ENCODE measurements at places on chromosomes 5 and 9.

DNA sequence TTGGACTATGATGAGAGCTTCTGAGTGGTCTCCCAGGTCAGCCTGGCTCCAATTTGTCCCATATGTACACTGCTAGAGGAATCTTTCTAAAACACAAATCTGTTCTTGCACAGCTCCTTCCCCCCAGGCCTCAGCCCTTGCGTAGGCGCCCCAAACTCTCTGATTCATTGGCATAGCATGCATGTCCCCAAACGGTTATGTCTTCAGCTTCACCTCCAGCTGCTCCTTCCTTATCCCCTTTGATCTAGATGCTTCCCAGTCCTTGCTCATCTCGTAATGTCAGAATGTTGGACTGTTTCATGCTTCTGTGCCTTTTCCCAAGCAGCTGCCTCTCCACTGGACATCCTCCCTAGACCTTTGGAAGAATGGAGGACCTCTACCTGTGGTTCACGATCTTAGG is 60.1 kb upstream of the BASP1 start:
- DNase-seq, result no peak

DNA sequence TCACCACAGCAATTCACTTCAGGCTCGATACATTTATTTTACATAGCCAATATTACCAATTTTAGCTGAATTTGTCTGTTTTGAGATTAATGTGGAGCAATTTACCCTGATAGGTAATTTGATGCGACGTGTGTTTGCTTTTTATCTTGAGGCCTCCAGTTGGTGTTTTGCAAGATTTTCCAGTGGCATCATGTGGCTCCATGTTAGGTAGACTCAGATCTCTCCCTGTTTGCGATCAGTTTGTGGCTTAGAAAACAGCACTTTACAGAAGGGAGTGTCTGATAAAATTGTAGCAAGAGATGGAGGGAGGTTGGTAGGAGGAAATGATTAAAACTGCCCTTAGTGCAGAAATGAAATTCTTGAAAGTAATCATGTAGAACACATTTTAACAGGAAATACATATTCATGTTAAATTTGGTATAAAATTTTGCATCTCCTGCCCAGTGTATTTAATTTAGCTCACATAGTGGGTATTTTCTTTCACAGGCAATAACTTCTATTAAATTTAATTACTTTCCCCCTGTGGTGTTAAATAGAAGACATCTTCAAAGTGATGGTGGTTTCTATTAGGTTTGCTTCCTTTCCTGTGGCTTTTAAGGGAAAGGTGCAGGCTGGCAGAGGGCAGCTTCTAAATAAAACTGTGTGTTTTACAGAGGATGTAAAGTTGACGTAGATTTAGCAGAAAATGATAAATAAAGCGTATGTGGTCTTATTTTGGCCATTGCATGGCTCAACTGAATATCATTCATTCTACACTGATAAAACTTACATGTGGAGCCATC is 135.8 kb downstream of the KDM4C start:
- DNase-seq, result no peak

GRCh38 chr5:159241946-159242552 is 21.0 kb upstream of the UBLCP1 start:
- DNase-seq, result no peak

DNA sequence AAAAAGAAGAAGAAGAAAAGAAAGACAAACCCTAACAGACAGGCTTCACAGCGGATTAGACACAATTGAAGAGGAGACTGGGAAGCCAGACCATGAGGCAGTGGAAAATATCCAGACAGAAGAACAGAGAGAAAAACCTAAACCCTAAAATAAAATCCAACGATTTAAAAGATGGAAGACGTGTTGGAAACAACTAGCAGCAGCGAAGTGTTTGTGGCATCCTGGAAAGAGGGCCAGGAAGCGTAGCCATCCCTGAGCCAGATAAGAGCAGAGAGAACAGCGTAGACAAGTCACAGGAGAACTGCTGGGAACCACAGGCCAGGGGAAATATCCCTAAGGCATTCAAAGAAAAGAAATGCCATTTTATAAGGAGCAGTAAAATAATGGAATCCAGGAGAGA is 39.7 kb upstream of the NKD2 start:
- DNase-seq, result no peak

GRCh38 chr5:118981783-118982182 is 6.6 kb downstream of the DTWD2 start:
- no peak for DNase-seq

GRCh38 chr5:32814141-32814540 is 103.0 kb downstream of the NPR3 start:
- DNase-seq, result no peak

DNA sequence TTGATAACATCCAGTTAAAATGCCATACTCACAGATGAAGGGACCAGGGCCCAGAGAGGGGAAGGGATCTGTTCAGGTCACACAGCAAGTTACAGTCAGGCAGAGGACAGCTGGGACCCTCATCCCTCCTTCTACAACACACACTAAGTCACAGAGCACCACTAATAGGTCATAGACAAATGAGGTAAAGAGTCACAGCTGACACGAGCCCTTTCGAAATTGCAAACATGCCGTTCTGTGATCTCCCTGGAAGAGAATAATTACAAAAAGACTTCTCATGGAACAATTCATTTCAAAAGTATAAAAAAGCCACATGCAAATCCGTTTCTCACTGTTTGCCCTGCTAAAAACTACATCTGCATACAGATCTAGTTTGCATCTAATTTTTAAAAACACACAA is 15.5 kb downstream of the IGFBPL1 start:
- DNase-seq, result no peak

DNA sequence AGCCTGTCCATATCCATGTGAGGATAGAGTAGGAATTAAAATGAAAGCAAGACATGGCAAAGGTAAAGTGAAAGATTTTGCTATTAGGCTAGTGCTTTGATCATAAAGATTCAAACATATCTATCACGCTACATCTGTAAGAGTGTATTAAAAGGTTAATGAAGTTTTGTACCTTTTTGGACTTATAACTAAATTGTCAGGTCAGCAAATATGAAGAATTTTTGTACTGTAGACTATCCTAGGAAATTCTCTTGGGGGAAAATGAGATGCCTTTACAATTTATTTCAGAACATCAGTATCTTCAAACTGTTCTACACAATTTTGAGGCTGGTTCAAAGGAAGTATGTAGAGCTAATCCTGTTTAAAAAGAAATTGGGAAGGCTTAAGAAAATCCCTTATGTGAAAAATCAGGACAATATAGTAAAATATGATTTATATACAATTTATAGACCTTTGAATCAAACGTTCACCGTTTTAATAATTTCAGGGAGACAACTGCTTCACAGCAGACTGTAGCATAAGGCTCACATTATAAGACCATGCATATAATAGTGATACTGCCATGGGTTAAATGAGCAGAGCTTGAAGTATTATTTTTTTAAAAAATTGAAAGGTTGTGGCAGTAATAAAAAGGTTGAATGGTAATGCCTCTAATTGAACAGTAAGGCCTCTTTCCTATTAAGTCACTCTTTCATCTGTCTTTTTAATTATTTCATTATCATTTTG is 639.5 kb upstream of the ARRDC3 start:
- no peak for DNase-seq

- DNase-seq, result no peak
Observed at GRCh38 chr5:167964529-167964928, 326.9 kb upstream of the WWC1 start.

GRCh38 chr5:65034029-65034812 is 265.5 kb downstream of the CWC27 start:
- DNase-seq, result no peak

DNA sequence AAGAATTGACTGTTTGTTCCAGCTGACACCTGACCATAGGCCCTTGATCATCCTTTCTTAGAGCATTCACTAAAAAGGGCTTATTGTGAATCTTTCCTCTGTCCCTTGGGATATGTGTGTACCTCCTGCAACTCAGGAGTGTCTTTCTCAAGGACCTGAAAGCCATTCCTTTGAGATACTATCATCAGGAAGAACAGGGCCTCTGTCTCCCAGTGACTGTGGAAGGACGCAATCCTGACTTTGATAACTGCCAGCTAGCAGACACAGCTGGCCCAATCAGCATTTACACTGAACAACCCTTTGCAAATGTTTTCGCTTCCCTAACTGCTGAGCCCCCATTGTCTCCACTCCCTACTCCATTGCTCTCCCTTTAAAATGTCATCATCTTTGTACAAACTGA is 144.4 kb downstream of the RMI1 start:
- no peak for DNase-seq

DNA sequence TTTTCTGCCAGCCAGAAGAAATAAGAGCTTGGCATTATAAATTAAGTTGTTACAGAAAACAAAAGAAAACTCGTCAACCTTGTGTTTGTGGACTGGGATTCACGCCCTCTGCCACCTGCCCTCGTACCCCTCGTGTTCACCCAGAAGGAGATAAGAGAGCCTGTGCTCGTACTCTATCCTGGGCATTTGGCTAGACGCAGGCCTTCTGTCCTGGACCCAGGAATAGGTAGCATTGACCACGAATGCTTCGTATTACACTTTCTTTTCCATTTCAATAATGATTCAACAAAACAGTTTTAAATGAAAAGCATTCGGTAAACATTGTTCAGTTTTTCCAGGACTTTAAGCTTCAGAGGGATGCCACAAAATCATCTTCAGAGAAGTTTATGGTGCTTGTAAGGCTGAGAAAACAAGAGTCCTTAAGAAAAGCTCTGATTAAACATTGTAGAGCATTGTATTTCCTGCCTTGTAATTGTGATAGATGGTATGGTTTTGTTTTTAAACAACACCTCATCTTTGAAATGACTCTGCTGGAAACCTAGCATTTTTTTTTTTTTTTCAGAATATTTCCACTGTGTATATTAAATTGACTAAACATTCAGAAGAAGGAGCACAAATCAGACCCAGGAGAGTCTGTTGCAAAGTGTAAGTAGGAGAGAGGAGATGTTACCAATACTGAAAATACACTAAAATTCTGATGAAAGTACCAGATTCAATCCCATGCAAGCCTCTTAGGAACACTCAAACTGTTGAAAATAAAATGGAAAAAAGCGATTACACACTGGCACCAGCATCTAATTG is 27.6 kb downstream of the MTX3 start:
- DNase-seq, result no peak

- DNase-seq, result no peak
Observed at GRCh38 chr5:158861366-158861765, 238.3 kb downstream of the EBF1 start.
